ENCODE measurements at places on chromosomes 2 and 18.

DNA sequence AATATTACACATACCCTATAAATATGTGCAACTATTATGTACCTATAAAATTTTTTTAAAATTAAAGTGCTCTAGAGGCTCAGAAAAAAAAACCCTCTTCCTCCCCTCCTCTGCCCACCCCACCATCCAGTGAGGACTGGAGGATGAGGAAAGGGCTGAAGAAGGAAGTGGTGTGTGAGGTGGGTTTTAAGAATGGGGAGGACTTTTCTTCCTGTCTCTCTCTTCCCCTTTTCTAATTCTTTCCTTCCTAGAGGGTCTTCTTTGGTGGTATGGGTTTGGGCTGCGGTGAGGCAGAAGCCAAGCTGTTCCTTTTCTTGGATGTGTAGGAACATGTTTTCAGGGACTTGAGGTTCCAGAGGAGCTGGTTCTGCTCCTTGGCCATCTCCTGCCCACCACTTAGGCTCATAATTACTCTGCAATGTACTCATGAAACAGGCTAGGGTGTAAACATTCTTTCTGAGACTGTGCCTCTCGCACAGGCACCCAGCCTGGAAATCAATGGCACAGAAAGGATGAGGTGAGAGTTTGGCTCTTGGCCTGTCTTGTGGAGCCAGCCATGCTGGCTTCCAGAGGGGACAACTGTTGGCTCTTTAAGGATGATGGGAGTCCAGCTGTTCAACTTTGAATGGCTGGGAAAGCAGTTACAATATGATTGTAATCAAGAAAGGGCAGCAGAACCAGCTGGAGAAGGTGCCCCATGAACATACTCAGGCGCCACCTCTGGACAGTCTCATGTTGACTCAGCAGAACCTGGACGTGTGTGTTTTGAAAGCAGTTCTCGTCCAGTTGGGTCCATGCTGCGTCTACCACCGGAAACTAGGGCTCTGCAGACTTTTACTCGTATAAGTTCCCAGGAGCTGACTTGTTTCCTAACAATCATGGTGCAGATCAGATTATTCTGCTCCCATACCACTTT, 38.3 kb downstream of the IL1RL2 start:
- no peak for DNase-seq

DNA sequence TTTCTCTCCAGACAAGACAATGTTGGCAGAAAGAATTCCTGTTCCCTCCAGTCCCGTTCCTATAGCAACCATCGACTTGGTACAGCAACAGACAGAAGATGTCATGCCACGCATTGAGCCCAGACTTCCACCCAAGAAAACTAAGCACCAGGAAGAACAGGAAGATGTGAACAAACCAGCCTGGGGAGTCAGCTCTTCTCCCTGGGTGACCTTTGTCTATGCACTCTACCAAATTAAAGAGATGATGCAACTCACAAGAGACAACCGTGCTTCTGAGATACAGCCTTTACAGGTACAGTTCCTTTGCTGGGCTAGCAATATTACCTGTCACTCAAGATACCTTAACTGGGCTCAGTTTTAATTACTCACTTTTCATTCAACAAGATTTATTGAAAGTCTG, 37.1 kb downstream of the NEMP2 start:
- DNase-seq: no peak

GRCh38 chr2:195993623-195994022, 75.0 kb downstream of the DNAH7 start:
- no peak for DNase-seq

DNA sequence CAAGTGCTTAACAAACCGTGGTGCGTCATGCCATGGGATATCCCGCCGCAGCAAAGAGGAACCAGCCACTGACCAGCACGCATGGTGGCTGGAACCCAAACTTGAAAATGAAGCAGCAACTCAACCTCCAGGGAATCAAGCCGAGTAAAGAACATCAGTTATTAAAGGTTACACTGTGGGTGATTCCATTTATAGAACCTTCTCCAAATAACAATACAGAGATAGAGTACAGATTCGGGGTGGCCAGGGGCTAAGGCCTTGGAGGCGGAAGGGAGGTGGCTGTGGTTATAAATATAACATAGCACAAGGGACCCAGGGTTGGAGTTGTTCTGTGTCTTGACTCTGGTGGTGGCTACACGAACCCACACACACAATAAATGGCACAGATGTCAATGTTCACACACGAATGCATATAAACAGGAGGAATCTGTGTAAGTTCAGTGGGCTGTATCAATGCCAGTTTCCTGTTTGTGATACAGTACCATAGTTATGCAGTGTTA, 123.1 kb downstream of the EIPR1 start:
- DNase-seq: no peak

DNA sequence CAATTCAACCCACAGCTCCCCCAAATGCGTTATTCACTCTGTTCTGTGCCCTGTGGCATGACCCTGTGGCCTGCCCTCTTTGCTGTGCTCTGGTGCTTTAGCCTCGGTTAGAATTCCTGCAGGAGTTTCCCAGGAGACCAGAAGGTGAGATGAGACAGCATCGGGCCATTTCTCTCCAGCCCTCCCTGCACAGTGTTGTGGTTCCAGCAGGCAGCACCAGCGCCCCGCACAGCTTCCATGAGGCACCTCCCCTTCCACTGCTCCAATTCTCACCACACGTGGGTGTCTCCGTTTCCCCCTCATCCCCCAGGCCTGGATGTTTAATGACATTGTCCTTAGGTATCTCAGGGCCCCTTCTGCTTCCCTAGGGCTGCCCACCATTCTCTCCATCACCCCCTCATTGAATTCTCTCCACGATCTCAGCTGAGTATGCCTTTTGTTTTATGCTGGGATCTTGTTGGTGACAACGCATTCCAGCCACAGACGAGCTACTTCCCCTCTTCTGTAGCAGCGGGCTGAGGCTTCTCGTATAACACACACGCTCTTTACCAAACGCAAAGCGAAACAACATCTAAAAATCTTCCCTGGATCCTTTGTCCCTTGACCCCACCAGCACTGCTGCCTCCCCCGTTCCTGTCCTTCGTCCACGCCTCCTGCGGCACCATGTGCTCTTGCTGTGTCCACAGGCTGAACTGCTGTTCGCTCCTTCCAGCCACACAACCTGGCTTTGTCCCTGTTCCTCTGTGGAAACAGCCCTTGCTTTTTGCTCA, 35.1 kb downstream of the ACKR3 start:
- no peak for DNase-seq

DNA sequence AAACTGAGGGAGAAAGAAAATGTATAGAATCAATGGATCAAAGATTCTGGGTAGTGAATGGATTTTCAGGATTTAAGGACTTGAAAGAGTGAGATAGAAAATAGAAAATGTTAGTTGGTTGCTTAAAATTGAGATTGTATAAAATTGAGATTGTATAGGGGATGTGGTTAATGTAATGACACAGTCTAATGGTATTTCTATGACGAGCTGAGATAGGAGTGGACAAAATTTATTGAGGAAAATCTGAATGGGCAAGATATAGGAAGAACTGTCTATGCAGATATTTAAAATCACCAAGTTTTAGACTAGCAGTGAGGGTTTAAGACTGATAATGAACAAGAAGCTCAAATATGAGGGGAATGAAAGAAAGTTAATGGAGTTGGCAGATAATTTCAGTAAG, 406.6 kb downstream of the NYAP2 start:
- no peak for DNase-seq

GRCh38 chr2:84939426-84940087, 31.4 kb upstream of the KCMF1 start:
- DNase-seq: peak; percentile 47

DNA sequence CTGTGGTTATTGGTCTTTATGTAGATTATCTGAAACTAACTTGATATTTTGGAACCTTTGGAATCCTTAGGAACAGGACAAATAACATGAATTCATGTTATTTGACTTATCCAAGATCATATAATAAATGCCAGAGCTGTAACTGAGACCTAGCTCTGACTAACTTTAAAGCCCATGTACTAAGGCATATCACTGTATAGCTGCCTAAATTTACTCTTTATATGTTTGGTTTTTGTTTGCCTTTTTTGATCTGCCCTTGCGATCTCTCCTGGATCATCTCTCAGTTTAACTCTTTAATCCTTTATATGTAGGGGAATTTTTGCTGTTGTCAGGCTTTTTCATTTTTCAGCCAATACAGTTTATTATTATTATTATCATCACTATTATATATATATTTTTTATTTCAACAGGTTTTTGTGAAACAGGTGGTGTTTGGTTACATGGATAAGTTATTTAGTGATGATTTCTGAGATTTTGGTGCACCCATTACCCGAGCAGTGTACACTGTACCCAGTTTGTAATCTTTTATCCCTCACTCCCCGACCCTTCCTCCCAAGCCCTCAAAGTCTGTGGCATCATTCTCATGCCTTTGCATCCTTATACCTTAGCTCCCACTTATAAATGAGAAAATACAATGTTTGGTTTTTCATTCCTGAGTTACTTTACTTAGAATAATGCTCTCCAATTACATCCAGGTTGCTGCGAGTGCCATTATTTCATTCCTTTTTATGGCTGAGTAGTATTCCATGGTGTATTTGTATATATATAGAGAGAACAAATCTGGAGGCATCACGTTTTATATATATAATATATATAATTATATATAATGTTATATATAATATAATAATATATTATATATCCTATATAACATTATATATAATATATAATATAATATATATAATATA, 48.9 kb downstream of the APLF start:
- no peak for DNase-seq

DNA sequence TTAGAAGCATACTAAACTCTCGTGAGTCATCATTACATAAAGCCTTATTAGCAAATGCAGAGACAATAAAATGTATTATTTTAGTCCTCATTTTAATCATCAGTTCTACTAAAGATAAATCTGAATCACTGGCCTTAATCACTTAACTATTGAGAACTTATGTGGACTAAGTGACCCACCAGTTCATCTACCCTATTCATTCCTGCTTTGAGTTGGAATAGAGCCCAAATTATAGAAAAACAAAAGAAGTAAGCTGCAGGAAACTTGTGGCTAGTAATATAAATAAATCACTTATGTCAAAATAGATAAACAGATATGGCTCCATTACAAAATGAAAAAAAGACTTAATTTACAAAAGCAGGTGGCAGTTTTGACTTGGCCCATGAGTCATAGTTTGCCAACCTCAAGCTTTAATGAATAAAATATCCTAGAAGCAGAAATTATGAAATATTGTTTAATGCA, 851.8 kb upstream of the CRIM1 start:
- DNase-seq: no peak

- no peak for DNase-seq
Observed at GRCh38 chr2:136236019-136236418, 118.1 kb upstream of the CXCR4 start.

DNA sequence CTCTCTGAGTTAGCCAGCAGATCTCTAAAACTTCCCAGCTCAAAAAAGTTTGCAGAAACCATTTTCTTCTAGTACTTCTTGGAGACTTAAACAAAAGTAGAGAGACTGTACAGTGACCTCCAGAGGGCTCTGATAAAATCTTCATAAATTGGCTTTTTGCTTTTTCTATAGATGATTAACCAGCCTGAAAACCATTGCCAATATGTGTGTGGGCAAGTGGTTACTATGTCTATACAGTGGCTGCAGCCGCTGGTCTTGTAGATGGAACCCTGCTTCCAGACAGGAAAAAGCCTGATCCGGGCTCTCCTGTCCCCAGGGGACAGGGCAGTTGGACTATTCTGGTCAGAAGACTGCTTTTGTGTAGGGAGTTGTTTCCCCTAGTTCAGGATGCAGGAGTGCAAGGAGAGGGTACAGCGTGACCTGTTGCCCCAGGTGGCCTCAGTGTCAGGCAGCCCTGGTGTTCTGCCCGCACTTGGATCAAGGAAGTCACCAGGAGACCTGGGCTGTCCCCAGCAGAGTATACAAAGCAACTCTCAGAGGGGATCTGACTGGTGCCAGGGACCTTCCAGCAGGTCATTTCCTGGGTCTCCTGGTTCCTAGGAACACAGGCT, 7.3 kb upstream of the PTPRM start:
- no peak for DNase-seq

- DNase-seq: no peak
Observed at GRCh38 chr2:208579678-208580077, 173.1 kb downstream of the PTH2R start.

Measured in activated CD4-positive, CD25-positive, alpha-beta regulatory T cell treated with anti-CD3 and anti-CD28 coated beads, Interleukin-2, amount 50 U/mL, for 16 hours (primary cell).